Activated CD8-positive, alpha-beta memory T cell treated with anti-CD3 and anti-CD28 coated beads for 1 hour (primary cell): ENCODE measurements at places on chromosomes 4 and X.

GRCh38 chrX:41796577-41796976, 72.6 kb downstream of the GPR82 start:
- DNase-seq: no peak

DNA sequence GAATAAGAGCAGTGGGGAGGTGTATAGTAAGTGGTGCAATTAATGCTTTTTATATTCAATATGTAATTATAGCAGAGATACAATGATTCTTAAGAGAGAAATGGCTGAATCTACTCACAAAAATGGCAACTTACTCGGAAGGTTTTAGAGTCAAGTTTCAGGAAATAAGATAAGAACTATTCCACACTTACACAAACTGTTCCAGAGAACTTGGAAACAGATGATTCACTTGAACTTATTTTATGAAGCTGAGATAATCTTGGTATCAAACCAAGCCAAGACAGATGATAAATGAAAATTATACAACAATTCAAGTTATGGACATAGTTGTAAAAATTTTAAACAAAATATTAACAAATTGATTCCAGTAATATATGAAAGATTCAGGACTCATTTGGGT, 311.3 kb upstream of the HS3ST1 start:
- no peak for DNase-seq

DNA sequence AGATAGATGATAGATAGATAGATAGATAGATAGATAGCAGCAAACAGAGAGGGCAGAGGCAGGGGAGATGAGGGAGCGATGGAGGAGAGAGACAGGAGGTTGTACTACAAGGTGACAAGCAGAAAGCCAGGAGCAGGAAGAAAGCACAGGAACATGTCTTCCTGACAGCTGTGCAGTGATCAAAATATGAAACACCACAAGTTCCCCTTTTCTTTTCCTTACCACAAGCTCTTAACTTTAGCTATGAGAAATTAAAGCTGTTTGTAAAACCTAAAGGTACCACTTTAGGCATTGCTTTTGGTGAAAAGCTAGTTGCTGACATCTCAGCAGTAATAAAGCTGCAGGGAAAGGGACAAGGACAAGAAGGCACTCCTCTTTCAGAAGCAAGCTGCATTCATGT, 9.1 kb upstream of the MAGED4B start:
- no peak for DNase-seq

GRCh38 chrX:43573441-43574015, 82.6 kb upstream of the MAOA start:
- DNase-seq: no peak

- no peak for DNase-seq
Measured at GRCh38 chrX:154592505-154592904, 7.6 kb downstream of the CTAG1A start.

GRCh38 chr4:184279496-184280061, 61.9 kb upstream of the ENPP6 start:
- no peak for DNase-seq

GRCh38 chr4:87865960-87866598, 33.3 kb downstream of the MEPE start:
- DNase-seq: no peak

- no peak for DNase-seq
Measured at GRCh38 chrX:74606799-74607198, 7.6 kb downstream of the RLIM start.

GRCh38 chr4:100633269-100633668, 115.4 kb upstream of the EMCN start:
- DNase-seq: no peak

GRCh38 chr4:172962564-172963353, 205.9 kb upstream of the GALNT7 start:
- DNase-seq: no peak

GRCh38 chrX:137195991-137196390, 162.2 kb upstream of the GPR101 start:
- DNase-seq: no peak

GRCh38 chrX:85026170-85026569, 22.5 kb downstream of the APOOL start:
- DNase-seq: no peak

DNA sequence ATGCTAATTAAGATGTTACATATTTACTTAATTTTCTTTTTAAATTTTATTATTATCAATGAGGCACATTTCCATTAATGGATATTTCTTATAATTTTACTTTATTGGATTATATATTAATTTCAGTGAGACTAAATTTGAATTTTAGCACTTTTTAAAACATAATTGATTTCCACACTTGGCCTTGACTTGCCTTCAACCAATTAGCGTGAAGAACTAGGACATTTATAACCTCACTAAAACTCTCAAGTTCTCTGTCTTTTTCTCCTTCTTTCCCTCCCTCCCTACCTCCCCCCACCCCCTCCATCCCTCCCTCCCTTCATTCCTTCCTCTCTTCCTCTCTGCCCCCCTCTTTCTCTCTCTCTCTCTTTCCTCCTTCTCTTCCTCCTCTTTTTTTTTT, 1618.1 kb downstream of the C4orf33 start:
- DNase-seq: no peak

GRCh38 chr4:112282860-112283667, 2.6 kb downstream of the TIFA start:
- DNase-seq: no peak

DNA sequence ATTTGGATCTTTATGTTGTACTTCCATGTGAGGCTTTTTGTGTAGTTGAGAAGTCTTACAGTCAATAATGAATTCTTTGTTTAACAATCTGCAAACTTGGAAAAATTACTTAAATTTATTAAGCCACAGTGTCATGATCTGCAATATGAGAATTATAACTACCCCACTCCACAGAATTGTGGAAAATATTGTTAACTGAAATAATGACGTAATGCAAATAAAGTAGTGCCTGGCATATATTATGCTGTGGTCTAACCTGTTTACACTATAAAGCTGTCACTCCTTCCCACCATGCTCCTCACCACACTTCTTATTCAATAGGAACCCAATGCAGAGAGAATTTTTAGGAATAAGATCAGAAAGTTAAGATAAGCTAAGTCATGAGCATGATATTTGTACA, 632.1 kb upstream of the GALNTL6 start:
- DNase-seq: no peak

DNA sequence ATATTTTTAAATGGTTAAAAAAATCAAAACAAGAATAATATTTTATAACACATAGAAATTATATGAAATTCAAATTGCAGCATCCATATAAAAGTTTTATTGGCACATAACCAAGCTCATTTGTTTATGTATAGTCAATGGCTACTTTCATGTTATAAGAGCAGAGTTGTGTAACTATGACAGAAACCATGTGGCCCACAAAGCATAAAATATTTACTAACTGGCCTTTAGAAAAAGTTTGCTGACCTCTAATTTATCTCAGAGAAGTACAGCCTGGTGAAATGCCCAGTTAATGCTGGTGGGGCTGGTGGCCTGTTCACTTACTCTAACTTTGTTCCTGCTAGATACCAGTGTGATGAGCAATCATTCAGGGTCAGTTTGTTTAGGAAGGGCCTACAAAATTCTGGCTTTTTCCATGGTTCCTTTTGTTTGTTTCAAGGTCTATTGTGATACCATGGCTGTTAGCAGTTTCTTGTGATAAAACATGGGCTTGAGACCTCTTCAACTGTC, 104.6 kb downstream of the PPP1R2C start:
- no peak for DNase-seq

GRCh38 chrX:70476166-70476933, 31.7 kb downstream of the DLG3 start:
- no peak for DNase-seq

- no peak for DNase-seq
Measured at GRCh38 chrX:106249706-106250379, 81.7 kb downstream of the PWWP3B start.

DNA sequence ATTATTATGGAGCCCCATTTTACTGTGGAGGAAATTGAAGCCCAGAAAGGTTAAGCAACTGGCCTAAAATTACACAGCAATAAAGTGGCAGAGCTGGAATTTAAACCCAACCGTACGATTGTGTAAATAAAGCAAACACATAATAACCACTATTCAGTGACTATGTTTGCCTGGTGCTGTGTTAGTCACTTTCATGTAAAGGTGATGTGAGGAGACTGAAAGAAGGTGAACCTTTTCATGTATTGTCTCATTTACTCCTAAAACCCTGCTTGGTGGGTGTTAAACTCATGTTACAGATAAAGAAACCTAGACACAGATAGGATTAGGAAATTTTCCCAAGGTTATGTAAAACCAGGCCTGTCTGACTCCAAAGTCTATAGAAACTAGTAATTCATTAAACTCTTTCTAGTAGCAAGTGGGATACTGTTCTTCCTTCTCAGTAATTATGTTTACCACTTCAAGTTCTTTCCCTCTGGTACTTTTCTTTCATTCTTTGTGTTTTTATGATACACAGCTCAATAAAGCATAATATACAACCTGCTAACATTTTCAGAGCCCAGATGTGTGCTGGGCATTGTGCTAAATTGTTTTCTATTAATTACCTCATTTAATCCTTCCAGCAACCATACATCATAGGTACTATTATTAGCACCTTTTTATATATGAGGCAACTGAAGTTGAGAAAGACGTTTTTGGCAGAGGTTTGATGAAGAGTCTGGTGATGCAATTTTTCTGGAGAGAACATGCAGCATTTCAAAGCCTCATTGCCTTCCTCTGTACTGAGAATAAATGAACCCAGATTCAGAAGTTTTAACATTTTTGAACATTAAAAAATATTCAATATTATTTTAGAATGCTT, 202.7 kb downstream of the SPRY1 start:
- no peak for DNase-seq
